ENCODE measurements at places on chromosomes 4 and X.

- no peak for DNase-seq
Measured at GRCh38 chr4:186030795-186031194, 38.2 kb upstream of the TLR3 start.

DNA sequence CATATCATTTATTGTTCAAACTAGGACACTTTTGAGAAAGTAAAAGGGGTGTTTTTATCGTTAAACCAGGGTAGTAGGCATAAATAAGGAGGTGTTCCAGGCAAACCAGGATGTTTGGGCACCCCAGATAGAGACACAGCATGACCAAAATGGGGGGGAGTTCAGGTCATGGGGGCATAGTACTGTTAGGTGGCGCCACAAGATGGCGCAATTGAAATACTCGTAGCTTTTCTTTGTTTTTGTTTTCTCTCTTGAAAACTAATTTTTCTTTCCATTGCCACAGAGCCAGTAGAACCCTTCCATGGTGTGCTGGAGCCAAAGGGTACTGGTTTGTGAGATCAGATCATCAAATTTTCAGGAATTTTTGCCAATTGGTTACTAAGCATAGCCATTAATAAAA, 283.4 kb downstream of the BCOR start:
- no peak for DNase-seq

DNA sequence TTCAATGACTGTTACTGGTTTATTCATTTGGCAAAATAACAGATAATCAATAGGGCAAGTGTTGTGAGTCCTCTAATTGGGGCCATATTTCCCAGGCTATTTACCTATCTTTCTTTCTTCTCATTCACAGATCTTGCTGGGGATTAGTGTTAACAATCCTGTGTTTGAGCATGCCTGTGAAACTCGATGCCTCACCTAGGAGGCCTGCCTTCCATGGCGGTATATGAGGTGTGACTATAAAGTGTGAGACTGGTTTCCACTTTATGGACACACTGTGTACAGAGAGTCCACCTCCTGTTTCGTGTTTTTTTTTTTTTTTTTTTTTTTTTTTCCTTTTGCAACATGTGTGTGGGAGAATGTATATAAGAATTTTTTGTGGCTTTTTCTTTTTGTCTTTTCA, 199.3 kb downstream of the BMPR1B start:
- DNase-seq, result no peak

DNA sequence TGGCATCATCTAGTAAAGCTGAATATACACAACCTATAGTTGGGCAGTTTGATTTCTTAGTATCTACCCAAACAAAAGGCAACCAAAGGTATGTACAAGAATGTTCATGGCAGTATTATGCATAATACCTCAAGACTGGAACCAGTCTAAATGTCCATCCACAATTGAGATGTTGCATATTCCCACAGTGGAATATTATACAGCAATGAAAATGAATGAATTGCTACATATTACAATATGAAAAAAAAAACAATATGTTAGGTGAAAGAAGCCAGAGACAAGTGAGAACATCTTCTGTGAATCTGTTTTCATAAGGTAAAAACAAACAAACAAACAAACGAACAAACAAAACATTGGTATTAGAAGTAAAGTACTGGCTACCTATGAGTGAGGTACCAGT, 11.6 kb upstream of the RAB28 start:
- DNase-seq, result no peak

DNA sequence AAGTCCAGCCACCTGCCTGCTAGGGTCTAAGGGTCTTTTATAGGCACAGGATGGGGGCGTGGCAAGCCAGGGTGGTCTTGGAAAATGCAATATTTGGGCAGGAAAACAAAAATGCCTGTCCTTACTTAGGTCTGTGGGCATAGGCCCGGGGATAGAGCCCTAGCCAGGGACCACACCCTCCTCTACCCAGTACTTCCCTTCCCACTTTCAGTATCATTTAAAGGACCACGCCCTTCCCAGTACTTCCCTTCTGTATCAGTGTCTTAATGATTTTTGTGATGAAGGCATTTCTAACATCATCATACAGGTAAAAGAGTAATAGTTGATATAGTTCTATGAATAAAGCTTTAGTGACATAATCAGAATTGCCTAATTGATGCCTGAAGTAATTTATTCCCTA, 11.4 kb downstream of the BANK1 start:
- DNase-seq, result no peak

DNA sequence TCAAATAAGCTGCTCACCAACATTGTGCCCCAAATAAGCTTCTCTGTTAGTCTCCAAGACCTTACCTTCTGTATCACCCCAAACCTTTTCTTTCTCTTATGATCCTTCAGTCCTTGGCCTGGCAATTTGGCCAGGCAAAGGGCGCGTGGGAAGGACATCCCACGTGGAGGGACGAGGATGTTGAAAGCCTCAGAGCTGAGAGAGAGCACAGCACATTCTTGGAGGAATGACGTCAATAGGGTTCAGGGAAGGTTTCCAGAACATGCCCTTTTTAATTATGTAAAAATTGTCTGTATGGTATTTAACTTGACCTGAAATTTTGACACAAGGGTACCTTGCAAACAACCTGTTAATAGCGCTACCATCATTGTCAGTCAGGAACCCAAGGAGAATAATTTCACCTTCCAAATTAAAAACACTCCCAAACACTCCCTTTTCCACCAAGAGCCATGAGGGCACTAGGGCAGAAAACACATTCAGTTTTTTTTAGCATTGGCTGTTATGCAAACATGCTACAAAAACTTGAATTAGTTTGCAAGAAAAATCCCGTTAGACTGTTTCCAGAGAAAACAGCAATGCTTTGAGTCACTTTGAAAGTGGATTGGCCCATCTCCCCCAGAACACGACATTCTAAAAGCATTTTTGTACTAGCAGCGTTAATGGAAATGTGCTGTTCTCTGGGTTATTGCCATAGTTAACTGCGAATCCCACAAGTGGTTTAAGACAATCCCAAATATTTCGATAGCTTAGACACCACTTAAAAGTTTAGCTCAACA, 183.2 kb upstream of the PUDP start:
- no peak for DNase-seq

Measured in foreskin keratinocyte (primary cell).